ENCODE measurements at places on chromosomes 7 and 10.

GRCh38 chr10:110303681-110304080 is 1.0 kb downstream of the SMNDC1 start:
- no peak for DNase-seq

GRCh38 chr10:77159538-77160110 is 478.0 kb downstream of the KCNMA1 start:
- no peak for DNase-seq

DNA sequence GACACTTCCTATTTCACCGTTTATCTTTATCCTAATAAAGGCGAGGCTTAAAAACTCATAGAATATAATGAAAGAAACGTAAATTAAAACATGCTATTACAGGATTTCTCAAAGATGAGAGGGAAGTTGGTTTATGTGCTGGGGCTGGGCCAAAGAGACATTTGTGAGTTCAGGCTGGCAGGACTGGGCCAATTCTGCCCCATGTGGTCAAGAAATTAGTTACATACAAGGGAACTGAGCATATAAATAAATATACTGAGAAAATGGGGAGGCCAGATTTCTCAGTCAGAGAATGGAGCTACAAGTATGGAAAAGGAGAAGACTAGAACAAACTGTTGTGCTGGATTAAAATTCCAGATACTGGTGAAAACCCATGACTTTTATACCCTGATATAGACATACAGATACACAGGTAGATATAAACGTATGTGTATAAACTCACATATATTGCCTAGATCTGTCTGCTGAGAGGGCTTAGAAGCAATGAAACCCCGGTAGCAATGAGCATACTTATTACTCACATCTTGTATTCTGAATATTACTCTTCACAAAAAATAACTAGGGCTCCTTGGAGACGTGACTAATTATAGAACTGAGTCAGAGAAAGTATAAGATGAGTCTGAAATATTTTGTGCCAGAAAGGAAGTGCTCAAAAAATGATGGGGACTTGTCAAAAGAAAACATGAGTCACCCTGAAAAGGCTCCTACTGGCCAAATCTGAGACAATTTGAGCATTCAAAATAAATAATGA is 155.7 kb upstream of the FGFR2 start:
- DNase-seq, result peak; percentile 90

GRCh38 chr7:148337246-148337965 is 253.2 kb upstream of the C7orf33 start:
- DNase-seq, result no peak

DNA sequence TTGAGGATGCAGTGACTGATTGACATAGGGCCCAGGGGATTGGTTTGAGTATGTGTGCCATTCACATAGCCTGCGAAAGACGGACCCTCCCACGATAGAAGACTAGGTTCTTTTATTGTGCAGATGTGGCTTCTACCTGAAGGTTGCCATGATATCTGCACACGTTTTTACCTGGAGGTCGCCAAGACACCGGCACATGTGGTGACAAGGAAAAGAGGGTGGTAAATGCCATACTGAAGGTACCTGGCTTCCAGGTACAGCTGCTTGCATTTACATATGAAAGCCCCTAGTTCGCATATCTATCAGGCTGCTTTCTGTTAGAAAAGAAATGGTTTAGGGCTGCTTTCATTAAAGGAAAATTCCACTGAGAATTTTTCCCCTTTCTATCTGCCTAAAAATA is 43.6 kb downstream of the ZNF22 start:
- no peak for DNase-seq
